ENCODE measurements at places on chromosomes 4 and X.

DNA sequence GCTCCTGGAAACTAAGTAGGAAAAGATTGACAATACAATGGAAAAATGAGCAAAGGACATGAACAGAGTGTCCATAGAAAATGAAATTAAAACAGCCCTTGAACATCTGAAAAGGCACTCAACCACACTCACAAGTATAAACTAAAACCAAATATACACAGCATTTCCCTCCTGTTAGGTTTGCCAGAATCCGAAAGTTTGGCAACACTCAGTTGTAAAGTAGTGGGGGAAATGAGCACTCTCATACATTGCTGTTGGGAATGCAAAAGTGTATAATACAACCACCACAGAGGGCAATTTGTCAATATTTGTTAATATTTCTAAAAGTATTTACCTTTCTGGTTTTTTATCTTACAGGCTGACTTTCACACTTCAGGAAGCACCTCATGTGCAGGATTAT lies 84.2 kb upstream of the TMEM164 start:
- DNase-seq: no peak

- no peak for DNase-seq
These were observed 10.5 kb upstream of the GLUD2 start for GRCh38 chrX:121036951-121037350.

DNA sequence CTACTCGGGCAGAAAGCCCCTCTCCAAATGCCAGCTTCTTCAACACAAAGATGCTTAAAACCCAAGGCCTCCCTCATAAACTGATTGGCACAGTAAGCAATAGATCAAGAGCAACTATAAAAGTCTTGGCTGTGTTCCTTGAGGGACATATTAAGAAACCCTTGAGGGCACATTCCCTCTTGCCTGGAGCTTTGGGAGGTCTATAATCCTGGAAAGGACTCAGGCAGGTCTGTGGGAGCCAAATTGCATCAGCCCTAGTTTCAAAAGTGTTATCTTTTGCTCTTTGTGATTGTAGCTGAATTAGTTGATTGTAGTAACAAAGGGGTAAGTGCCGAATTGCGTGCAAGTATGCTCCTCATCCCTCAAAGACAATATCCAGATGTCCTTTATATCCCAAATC lies 18.6 kb upstream of the SETD7 start:
- no peak for DNase-seq

DNA sequence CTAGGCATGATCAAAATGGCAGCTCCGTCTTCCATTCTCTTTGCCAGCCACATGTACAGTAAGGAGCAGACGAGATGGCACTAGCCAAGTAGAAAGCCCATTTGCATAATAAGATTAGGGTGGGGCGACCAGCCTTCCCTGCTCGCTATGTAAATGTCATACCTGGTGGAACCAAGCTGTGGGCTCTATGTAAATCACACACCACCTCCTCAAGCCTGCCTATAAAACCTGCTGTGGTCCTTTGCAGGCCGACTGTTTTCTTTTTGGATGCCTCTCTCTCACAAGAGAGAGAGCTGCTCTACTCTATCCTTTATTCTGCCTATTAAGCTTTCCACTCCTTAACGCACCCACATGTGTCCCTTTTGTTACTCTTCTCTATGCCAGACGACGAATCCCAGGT lies 1472.7 kb downstream of the ARAP2 start:
- DNase-seq: no peak

DNA sequence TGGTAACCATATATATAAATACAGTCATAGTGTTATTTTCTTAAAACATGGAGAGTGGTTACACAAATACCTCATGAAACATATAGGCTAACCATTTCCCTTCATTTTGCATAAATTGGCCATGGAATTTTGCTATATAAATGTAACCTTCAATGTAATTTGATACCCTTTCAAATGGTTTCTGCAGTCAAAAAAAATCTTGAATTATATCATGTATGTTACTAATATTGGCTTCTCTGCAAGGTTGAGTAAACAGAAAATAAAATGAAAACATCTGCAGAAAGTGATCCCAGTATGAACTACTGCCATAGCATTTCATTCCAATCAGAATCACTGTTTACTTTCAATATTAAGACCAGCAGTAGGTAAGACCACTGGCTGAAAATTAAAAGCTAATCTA lies 1165.9 kb upstream of the TENM3 start:
- DNase-seq: no peak

- no peak for DNase-seq
These were observed 233.4 kb upstream of the FAM47A start for GRCh38 chrX:34365471-34365870.

GRCh38 chr4:110361921-110362320 lies 114.0 kb upstream of the ENPEP start:
- no peak for DNase-seq

- DNase-seq: no peak
These were observed 210.6 kb downstream of the DTHD1 start for GRCh38 chr4:36492041-36492440.

GRCh38 chrX:71640002-71640401 lies 21.7 kb upstream of the CXCR3 start:
- no peak for DNase-seq

DNA sequence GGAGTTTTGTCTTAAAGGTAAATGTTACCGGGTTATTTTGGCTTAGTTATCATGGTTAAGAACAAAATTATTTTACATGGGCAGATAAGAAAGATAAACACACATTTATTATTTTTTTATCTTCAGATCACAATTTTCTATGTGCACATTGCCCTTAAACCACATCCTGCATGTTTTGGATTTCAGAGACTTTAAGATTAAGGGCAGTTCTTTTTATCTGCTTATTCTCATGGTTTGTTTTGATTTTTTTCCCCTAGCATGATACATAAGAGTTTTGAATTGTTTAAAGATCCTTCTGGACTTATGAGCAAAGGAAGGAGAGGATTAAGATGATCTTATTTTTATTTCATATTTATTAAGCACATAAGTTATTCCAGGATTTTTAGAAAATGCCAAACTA lies 190.1 kb upstream of the BMP3 start:
- DNase-seq: no peak

DNA sequence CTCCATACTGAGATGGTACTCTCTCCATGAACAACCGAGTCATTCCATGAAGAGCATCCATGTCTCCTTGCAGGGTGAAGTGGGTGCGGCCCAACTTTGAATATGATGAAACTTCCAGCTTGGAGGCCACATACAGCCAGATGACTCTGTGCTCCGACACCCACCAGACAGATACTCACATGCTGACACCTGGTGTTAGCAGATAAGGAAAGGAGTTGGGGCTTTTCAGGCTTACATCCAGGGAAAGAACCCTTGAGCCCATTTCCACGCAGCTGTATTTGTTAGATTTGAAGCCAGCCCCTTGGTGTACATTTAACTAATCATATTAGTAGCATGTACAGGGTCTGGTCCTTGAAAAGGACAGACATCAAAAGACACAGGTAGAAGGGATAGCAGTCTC lies 62.1 kb upstream of the PRRG3 start:
- no peak for DNase-seq

- no peak for DNase-seq
These were observed 1993.8 kb downstream of the ARAP2 start for GRCh38 chr4:34250562-34250961.
